ENCODE measurements at places on chromosomes 7 and 10. TPM values are rescaled to one million over a fixed set of nuclear protein-coding genes. Genes with fewer than 3 reads are reported as not detected.

GRCh38 chr10:118501171-118501570 is 94.3 kb downstream of the PRLHR start:
- H3K36me3 ChIP-seq = no peaks in the 10 kb centered on the region
- no peak overlapping the region for H3K27ac ChIP-seq
- H3K27me3 ChIP-seq = no peaks in the 10 kb centered on the region
- no peaks in the 10 kb centered on the region for H3K4me1 ChIP-seq
- no peak for DNase-seq

- peak; percentile 31 for DNase-seq
- no peaks in the 10 kb centered on the region for H3K27me3 ChIP-seq
- no peaks in the 10 kb centered on the region for H3K4me1 ChIP-seq
- H3K36me3 ChIP-seq = no peaks in the 10 kb centered on the region
Measured at GRCh38 chr10:84429926-84430520, 101.6 kb downstream of the CCSER2 start.

DNA sequence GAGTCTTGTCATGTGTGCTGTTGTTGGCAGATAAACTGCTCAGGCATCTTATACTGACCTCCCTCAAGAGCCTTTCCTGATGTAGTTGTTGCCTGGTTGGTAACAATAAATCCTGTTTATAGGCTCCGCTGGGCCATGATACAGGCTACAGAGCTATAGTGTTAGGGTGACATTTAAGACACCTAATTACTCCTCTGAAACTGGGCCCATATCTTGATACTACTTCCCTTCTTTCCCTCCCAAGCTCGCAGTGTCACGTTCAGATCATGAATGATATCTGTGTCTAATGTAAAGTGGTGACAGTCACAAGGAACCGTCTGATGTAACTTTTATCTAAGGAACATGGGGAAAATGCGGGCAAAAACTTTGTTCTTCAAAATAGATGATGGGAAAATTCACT is 35.4 kb downstream of the CROT start:
- H3K27ac ChIP-seq = no peak overlapping the region
- no peak overlapping the region for H3K4me3 ChIP-seq
- no peaks in the 10 kb centered on the region for H3K27me3 ChIP-seq
- DNase-seq = no peak
- no peaks in the 10 kb centered on the region for H3K4me1 ChIP-seq

GRCh38 chr7:1340461-1341360 is 108.0 kb downstream of the UNCX start:
- no peak overlapping the region for H3K27ac ChIP-seq
- DNase-seq = no peak
- H3K4me1 ChIP-seq = no peaks in the 10 kb centered on the region
- no peak overlapping the region for H3K4me3 ChIP-seq
- no peaks in the 10 kb centered on the region for H3K27me3 ChIP-seq

- H3K27me3 ChIP-seq = no peaks in the 10 kb centered on the region
- peak overlapping the region; percentile 80 for H3K27ac ChIP-seq
- no peaks in the 10 kb centered on the region for H3K36me3 ChIP-seq
- DNase-seq = no peak
Measured at GRCh38 chr10:114822444-114823076, 980 bp downstream of the FHIP2A start.

DNA sequence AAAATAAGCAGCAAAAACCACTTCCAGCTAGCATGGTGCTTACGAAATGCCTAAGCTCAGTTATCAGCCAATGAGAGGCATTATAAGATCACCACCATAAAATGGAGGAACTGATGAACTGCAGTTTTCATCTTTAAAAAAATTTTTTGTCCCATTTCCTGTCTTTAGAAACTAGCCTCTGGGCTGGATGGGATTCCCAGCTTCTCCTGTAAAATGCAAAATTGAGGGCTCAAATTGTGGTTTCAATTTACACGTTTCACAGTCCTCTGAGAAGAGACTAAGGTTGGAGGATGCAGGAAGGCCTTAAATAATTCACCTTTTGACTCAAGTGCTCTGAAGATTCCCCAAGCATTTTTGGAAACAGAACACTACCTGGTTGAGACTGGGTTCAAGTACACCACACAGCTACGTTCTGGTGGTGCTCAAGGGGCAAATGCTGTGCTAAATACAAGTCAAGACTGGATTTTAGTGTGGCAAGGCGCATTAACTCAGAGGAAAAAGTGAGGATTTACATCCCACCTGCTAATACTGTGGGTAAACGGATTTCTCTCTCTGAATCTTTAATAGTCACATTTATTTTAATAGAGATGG is 951 bp downstream of the ZNF25 start:
- DNase-seq = no peak
- no peaks in the 10 kb centered on the region for H3K4me1 ChIP-seq
- H3K36me3 ChIP-seq = no peaks in the 10 kb centered on the region
- peak overlapping the region; percentile 90 for H3K27ac ChIP-seq

GRCh38 chr7:26513948-26514347 is 222.3 kb downstream of the SNX10 start:
- no peak for DNase-seq
- H3K4me1 ChIP-seq = no peaks in the 10 kb centered on the region
- H3K4me3 ChIP-seq = no peak overlapping the region
- no peak overlapping the region for H3K27ac ChIP-seq
- H3K27me3 ChIP-seq = no peaks in the 10 kb centered on the region
- no peaks in the 10 kb centered on the region for H3K36me3 ChIP-seq

DNA sequence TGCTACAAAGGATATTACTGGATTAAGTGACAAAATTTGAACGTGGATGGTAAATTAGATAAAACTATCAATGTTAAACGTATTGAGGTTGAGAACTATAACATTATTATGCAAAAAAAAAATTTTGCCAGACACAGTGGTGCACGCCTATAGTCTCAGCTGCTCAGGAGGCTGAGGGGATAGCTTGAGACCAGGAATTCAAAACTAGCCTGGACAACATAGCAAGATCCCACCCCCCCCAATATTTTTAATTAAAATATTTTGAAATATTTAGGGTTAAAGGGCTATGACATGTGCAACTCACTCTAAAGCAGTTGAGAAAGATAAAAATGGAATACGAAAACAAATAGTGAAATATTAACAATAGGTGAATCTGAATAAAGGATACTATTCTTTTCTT is 45.1 kb upstream of the ANAPC16 start:
- no peaks in the 10 kb centered on the region for H3K27me3 ChIP-seq
- H3K36me3 ChIP-seq = no peaks in the 10 kb centered on the region
- H3K4me3 ChIP-seq = no peak overlapping the region
- no peak for DNase-seq

- no peaks in the 10 kb centered on the region for H3K36me3 ChIP-seq
- H3K27ac ChIP-seq = 0 out of 2 replicates have a peak overlapping the region, but pooled peaks have one; percentile 5
- peak; percentile 42 for DNase-seq
- peak overlapping the region; percentile 11 for H3K4me3 ChIP-seq
- no peaks in the 10 kb centered on the region for H3K27me3 ChIP-seq
Measured at GRCh38 chr7:105224884-105225651, 163.7 kb downstream of the SRPK2 start.

- H3K36me3 ChIP-seq = no peaks in the 10 kb centered on the region
- H3K27me3 ChIP-seq = no peaks in the 10 kb centered on the region
Measured at GRCh38 chr7:29224726-29225125, 30.2 kb downstream of the CHN2 start.

GRCh38 chr10:124604214-124605000 is 139.8 kb downstream of the FAM53B start:
- no peak overlapping the region for H3K4me3 ChIP-seq
- H3K27ac ChIP-seq = no peak overlapping the region
- H3K4me1 ChIP-seq = peaks cover 7% of the 10 kb centered on the region
- H3K36me3 ChIP-seq = no peaks in the 10 kb centered on the region
- H3K27me3 ChIP-seq = no peaks in the 10 kb centered on the region

GRCh38 chr7:105024734-105025133 is 10.7 kb downstream of the KMT2E start:
- no peaks in the 10 kb centered on the region for H3K27me3 ChIP-seq
- H3K4me3 ChIP-seq = 0 out of 2 replicates have a peak overlapping the region, but pooled peaks have one; percentile 28
- H3K36me3 ChIP-seq = no peaks in the 10 kb centered on the region
- peaks cover 28% of the 10 kb centered on the region for H3K4me1 ChIP-seq
- no peak for DNase-seq

DNA sequence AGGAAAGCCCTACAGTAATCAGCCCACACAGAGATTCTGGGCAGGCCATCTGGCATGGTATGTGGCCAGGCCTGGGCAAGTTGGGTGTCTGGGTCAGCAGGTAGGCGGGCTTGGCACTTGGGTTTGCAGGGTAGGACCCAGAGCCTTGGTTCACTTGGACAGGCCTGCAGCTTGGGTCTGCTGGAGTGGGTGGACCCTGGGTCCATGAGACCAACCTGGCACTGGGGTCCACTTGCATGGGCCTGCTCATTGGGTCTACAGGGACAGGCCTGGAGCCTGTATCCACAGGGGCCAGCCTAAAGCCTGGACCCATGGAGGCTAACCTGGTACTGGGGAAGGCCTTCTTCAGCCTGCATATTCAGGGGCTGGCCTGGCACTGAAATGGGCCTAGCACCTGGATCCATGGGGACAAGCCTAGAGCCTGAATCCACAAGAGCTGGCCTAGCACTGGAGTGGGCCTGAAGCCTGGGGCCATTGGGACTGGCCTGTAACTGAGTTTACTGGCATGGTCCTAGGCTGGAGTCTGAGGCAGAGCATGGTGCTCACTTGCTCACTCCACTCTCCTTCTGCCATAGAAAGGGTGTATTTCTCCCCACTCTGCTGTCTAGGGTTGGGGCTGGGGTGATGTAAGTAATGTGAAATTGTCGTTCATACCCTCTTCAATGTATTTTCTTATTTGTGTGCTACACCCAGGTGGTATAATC is 315.0 kb downstream of the AHR start:
- no peaks in the 10 kb centered on the region for H3K36me3 ChIP-seq
- H3K27me3 ChIP-seq = no peaks in the 10 kb centered on the region
- no peaks in the 10 kb centered on the region for H3K4me1 ChIP-seq
- H3K27ac ChIP-seq = no peak overlapping the region

DNA sequence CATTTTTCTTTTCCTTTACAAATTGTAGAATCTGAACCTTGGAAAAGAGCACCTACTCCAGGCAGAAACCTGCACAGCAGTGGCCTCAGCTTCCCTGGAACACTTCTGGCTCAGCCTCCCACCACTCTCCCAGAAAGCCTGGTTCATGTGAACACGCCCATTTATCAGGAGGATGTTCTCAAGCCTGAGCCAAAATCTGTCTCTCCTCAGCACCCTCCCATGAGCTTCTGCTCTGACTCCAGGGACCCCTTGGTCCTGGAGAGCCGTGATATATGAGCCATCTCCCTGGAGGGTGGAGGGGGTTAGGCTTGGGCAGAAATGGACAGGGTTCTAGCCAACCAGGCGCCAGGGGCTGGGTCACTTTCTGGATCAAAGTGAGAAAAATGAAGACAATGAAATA is 10.1 kb downstream of the GDF2 start:
- H3K36me3 ChIP-seq = no peaks in the 10 kb centered on the region
- no peak for DNase-seq
- no peaks in the 10 kb centered on the region for H3K27me3 ChIP-seq

- H3K4me1 ChIP-seq = no peaks in the 10 kb centered on the region
- no peak for DNase-seq
- H3K36me3 ChIP-seq = no peaks in the 10 kb centered on the region
- H3K4me3 ChIP-seq = no peak overlapping the region
Measured at GRCh38 chr10:15452545-15452944, 81.5 kb upstream of the FAM171A1 start.

DNA sequence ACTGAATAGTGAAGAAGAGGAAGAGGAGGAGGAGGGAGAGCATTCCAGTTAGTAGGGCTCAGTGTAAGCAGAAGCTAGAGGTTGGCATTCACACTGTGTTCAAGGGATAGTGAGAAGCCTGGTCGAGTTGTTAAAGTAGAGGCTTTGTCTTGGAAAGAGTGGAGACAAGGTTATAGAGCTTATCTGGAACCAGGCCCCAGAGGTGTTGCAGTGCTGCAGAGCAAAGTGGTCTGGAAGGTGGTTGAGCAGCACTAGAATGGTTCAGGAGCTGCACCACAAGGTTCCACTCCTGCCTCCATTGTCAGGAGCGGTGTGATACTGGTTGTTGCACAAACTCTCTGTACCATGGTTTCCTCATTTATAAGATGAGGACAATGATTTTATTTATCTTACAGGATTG is 8.8 kb upstream of the PCGF5 start:
- no peaks in the 10 kb centered on the region for H3K36me3 ChIP-seq
- no peak overlapping the region for H3K4me3 ChIP-seq
- H3K27ac ChIP-seq = no peak overlapping the region
- no peaks in the 10 kb centered on the region for H3K27me3 ChIP-seq
- DNase-seq = no peak

- H3K27ac ChIP-seq = no peak overlapping the region
- DNase-seq = no peak
- no peaks in the 10 kb centered on the region for H3K4me1 ChIP-seq
- H3K4me3 ChIP-seq = no peak overlapping the region
- no peaks in the 10 kb centered on the region for H3K36me3 ChIP-seq
- H3K27me3 ChIP-seq = no peaks in the 10 kb centered on the region
Measured at GRCh38 chr10:132653721-132654120, 116.1 kb downstream of the INPP5A start.

DNA sequence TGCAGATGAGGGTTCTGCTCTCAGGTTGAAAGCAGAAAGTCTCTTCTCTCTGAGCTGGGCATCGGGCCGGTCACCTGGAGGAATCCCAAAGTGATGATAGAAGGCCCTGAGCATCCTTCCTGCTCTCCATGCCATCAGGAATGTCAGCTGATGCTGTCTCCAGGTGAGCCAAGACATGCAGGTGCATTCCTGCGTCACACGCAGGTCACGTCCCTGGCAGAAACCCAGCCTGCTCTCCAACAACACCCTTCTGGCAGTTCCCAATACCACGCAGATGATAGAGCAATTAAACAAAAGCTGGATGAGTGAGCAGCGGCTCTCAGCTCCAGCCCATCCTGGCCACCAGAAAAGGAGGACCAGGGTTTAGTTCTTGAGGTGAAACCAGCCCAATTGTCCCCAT is 6.9 kb upstream of the WIPI2 start:
- H3K4me3 ChIP-seq = no peak overlapping the region
- H3K27ac ChIP-seq = no peak overlapping the region
- no peaks in the 10 kb centered on the region for H3K4me1 ChIP-seq
- no peaks in the 10 kb centered on the region for H3K27me3 ChIP-seq
- DNase-seq = no peak

- H3K36me3 ChIP-seq = peaks cover 3% of the 10 kb centered on the region
- H3K27me3 ChIP-seq = no peaks in the 10 kb centered on the region
- H3K4me1 ChIP-seq = peaks cover 40% of the 10 kb centered on the region
- no peak overlapping the region for H3K4me3 ChIP-seq
- H3K27ac ChIP-seq = peak overlapping the region; percentile 33
Measured at GRCh38 chr7:101952355-101953247, 135.2 kb downstream of the CUX1 start.

The FKBP6 gene
- polyA plus RNA-seq = not detected

The PON3 gene
- polyA plus RNA-seq = 1.8 TPM

The RELN gene
- not detected for polyA plus RNA-seq

The POMZP3 gene
- 10.0 TPM for polyA plus RNA-seq
